ENCODE measurements at places on chromosomes 5 and 9.

DNA sequence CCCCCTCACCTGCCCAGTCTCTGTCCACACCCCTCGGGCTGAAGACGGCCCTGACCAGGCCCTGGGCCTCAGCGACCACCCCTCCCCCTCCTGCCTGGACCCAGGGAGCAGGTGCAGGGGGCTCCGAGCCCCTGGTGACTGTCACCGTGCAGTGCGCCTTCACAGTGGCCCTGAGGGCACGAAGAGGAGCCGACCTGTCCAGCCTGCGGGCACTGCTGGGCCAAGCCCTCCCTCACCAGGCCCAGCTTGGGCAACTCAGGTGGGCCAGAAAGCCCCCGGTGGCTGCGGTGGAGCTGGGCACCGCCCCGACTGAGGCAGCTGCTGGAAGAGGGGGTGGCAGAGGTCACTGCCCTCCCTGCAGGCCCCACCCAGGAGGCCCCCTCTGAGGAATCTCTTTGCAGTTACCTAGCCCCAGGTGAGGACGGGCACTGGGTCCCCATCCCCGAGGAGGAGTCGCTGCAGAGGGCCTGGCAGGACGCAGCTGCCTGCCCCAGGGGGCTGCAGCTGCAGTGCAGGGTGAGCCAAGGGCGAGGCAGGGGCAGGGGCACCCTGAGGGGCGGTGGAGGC, 7.7 kb downstream of the ENTPD8 start:
- no peak for DNase-seq

DNA sequence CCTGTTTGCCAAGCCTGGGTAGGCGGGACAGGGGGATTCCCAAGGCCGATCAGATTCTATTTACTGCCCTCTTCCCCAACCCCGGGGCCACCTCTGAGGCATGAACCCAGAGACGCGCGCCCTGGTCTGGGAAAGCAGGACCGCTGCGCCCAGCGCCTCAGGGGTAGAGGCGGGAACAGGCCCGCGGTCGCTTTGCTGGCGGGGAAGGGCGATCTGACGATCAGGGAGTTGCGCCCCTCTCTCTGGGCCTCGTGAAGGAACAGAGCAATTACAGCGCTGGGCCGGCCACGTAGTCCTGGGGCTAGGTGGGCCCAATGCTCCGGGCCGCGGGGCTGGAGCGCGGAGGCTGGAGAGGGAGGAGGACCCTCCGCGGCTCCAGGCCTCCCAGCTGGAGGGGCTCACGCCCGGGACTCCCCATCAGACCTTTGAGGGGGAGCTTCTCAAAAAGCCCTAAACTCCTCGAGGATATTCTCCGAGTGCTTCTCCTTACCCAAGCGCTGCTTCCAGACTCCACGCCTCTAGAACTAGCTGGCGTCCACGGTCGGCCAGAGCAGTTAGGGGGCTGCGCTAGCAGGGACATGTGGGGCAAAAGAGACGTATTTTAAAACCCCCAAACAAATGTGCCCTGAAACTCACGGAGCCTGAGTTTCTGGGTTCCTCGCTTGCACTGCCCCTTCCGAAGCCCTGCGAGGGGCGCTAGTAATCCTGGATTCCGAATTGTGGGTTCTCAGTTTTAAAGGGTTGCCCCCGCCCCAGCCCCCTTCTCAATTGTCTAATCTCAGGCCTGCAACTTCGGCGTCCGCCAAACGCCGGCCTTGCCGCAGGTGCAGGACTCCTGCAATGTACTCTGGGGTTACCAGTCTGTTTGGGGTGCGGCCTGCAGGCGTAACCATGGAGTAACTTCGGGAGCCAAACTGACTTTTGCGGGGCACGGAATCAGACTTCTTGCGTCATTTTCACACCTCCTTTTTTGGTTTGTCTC, 57.6 kb downstream of the TMEM174 start:
- DNase-seq = no peak

- DNase-seq = no peak
Observed at GRCh38 chr5:15932066-15932465, 247.5 kb downstream of the MARCHF11 start.

GRCh38 chr5:132704875-132705274, 31.1 kb downstream of the IL4 start:
- DNase-seq = no peak

DNA sequence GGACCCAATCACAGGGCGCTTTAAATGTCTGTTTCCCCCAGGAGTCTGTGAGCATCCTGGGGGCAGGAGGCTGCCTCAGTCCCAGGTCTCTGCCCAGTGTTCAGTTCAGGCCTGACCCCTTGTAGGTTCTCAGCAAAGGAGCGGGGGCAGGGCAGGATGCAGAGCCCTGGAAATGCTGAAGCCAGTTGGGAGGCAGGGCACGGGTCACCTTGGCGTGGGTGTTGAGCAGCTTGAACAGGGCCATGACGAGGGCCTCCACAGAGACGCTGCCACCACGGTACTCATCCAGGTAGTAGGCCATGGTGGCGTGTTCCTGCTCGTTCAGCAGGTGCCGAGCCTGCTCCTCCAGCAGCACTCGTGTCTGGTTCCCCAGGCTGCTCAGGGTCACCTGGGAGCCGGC, 36.3 kb upstream of the AKNA start:
- no peak for DNase-seq

GRCh38 chr9:133861086-133861485, 122.9 kb upstream of the SARDH start:
- no peak for DNase-seq

DNA sequence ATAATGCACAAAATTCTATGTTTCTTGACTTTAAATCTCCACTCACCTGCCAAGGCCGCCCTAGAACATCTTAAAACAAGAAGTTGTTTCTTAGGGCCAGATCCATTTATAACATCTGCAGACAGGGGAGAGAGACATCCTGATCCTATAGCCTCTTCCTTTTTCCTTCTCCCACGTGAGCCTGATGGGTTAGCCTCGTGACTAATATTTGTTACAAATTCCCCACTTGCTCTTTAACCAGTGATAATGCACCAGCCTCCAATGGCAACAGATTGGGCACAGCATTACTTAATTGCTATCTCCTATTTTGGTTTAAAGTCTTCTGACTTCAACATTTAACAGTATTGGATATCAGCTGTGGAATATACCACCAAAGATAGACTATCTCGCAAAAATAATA, 196.5 kb downstream of the GADD45G start:
- DNase-seq = no peak

GRCh38 chr9:113436728-113437515, 26.4 kb downstream of the C9orf43 start:
- DNase-seq = no peak
